ENCODE measurements at places on chromosomes 7 and 10. TPM values are rescaled to one million over a fixed set of nuclear protein-coding genes. Genes with fewer than 3 reads are reported as not detected.

The OR2AE1 gene
- polyA plus RNA-seq, result not detected

DNA sequence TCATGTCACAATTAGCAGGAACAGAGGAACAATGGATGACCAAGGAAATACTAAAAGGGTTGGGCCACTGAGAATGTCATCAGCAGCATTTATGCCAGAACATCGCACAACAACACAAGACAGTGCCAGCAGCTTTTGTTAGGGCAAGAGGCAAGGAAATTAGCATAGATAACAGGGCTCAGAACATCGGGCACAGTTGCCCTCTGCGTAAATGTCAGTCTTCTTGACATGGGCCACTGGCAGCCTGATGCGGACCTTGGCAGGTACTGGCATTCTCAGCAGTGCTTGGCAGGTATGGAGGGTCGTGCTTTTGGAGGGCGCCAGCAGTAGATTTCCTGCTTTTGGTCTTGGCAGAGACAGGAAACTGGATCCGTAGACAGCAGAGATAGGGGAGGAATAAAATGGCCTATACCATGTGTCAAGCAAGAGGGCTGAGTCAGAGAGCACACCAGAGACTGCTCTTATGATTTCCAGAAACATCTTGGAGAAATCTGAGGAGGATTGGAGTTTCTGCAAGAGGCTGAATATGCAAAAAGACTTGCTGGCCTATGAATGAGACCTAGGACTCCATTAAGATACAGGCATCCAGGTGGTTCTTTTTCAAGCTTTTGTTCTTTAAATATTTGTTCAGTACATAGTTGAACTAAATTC is 371.5 kb upstream of the MTPN start:
- DNase-seq, result no peak
- H3K36me3 ChIP-seq, result no peaks in the 10 kb centered on the region
- H3K27me3 ChIP-seq, result no peaks in the 10 kb centered on the region
- no peak overlapping the region for H3K27ac ChIP-seq
- no peaks in the 10 kb centered on the region for H3K4me1 ChIP-seq

DNA sequence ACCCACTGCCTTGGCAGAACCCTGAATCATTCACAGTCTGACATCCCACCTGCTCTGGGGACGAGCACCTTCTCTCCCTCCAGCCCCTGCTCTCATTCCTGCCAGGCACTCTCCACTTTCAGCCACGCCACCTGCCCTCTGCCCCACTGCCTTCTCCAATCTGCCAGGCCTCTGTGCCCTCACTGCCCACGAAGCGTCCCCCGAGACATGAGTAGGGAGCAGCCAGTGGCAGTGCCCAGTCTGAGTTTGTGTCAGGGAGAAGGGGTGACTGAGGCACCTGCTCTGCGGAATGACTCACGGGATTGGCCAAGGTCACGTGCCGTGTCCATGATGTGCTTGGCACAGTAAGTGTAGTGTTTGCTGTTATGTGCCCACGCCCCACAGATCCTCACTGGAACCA is 215.2 kb upstream of the PPP2R2D start:
- peak; percentile 42 for DNase-seq
- no peak overlapping the region for H3K4me3 ChIP-seq
- H3K4me1 ChIP-seq, result no peaks in the 10 kb centered on the region
- no peaks in the 10 kb centered on the region for H3K36me3 ChIP-seq

DNA sequence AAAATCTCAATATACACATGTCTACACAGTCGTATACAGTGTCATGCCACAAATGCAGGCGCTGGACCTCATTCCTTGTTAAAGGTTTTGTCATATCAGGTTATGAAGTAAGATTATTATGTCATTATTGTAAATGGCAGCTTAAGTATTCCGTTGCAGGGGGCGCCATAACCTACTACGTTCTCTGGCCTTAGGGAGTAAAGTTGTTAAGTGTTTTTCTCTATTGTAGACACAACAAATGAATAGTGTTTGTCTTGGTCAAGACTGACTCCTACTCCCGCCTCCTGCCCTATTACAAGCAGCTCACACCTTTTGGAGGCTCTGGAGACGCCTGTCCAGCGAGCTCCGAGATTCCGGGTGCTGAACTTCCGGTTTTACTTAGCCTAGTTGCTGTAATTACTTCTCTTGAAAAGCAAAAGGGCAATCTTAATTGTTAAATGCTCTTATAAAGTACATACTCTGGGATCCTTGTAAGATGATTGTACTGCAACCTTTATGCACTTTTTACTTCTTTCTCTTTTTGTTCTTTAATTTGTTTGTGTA is 994 bp downstream of the GATAD1 start:
- H3K27me3 ChIP-seq, result no peaks in the 10 kb centered on the region
- H3K27ac ChIP-seq, result peak overlapping the region; percentile 93
- peak overlapping the region; percentile 95 for H3K4me3 ChIP-seq

Data from sigmoid colon (tissue), 7 donors.